ENCODE measurements at places on chromosomes 6 and 20.

GRCh38 chr6:150685860-150686259 lies 86.2 kb downstream of the PLEKHG1 start:
- DNase-seq: peak; percentile 79

DNA sequence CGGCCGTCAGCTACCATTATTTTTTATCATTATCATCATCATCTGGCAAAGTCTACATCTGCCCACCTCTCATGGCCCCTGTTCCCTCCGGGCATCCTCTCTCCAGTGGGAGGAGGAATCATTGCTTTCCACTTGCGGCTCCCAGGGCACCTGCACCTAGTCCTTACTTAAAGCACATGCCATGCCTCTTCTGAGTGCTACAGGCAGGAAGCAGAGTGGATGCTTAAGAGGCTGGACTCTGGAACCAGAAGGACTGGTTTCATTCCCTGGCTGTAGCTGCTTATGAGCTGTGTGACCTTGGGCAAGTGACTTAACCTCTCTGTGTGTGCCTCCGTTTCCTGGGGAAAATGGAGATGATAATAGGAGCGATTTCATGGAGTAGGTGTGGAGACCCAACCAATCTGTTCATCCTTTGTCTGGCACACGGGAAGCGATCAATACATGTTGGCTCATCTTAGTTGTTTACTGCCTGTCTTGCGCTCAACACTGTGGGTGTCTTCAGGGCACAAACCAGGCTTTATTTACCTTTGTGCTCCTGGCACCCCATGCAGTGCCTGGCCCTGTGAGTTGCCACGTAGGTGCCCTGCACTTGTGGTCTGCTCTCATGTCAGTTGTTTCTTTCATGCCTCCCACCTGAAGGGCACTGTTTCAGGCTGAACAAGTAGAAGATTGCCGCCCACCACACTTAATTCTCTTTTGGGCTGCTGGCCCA lies 317.0 kb upstream of the SULF2 start:
- DNase-seq: no peak

GRCh38 chr6:101716810-101717209 lies 323.3 kb downstream of the GRIK2 start:
- DNase-seq: no peak

- DNase-seq: no peak
Observed at GRCh38 chr6:46989398-46989797, 52.7 kb downstream of the ADGRF1 start.

GRCh38 chr20:14729390-14729789 lies 392.0 kb upstream of the FLRT3 start:
- peak; percentile 76 for DNase-seq

DNA sequence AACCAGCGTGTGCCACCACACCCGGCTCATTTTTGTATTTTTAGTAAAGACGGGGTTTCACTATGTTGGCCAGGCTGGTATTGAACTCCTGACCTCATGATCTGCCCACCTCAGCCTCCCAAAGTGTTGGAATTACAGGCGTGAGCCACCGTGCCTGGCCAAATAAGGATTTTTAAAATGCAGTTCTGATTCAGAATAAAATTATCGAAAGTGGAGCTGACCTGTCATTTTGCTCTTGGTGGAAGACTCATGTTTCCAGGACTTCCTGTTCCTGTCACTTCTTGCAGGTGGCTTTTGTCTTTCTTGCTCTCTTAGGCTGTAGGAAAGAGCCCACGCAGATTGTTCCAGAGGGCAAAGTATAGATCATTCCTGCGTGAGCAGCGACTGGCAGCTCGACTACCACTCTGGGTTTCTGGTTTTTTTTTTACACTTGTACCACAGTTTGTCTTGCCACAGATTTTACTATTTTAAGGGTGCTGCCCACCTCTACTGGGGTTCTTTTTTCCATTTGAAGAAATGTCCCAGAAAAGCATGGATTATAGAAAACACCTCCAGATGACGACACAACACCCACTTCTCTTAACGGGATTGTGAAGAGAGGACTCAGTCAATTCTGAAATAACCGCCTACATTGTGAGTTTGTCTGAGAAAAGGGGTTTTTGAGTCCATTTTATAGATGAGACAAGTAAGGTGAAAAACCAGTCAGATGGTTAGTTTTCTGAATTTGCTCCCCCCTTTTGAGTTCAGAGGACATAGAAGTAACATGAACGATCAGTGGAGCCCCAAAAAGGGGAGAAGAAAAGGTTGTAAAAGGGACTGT lies 7.5 kb downstream of the JARID2 start:
- no peak for DNase-seq

DNA sequence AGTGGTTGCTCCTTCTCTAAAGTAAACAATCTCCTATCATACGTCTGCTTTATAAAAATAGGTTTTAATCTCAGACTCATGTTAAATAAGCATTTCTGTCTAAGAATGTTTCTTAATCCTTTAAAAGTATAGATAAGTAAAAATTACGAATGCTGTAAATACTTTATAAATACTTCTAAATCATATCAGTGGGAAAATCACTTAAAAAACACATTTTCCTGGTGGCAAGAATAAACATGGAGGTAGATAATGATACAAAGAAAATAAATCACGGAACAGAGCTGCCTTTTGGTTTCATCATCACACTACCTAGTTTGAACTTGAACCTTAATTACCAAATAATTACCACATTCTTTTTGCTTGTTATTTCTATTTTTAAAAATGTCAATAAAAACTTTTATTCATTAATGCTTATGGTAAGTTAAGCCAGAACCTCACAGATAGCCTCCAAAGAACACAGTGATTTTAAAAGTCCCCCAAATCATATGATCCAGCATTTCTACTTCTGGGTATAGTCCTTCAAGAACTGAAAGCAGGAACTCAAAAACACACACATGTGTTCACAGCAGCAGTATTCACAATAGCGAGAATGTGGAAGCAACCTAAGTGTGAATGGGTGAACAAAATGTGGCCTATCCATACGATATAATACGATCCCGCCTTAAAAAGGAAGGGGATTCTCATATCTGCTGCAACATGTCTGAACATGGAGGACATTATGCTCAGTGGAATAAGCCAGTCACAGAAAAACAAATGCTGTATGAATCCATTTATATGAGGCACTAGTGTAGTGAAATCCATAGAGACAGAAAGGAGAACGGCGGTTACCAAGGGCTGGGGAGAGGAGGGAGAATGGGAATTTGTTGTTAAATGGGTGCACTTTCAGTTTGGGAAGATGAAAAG lies 72.4 kb downstream of the SLC22A23 start:
- no peak for DNase-seq

- no peak for DNase-seq
Observed at GRCh38 chr6:136500414-136500813, 49.8 kb downstream of the MAP7 start.

- DNase-seq: no peak
Observed at GRCh38 chr6:160031442-160031841, 62.6 kb downstream of the IGF2R start.

GRCh38 chr20:45974896-45975565 lies 3.0 kb upstream of the ZNF335 start:
- DNase-seq: no peak

DNA sequence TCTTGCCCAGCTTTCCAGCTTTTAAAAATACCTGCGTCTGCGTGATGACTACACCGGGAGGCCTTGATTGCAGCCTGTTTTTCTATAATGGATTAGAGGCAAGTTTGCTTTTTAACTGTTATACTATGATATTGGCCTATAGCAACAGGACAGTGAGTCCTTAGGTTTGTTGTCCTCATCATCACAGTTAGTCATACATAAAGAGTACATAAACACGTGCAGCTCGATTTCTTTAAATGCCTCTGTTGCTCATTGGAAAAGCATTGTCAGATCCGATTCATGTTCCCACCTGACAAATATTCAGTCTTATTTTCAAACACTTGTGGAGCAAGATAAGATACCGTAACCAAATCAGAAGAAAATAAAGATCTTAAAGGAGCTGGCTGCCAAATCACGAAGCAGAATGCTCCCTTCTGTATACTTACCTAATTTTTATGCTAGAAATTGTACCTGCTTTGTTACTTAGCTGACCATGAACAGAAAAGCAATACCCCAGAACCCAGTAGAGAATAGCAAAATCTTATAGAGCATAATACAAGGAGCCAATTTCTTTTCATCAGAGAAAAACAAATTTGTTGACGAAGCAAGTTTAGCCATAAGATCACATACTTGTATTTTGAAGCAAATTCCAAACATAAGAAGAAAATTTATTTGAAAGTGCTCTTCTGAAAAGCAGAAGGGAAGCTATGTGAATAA lies 100.4 kb downstream of the TMEM200A start:
- DNase-seq: no peak

DNA sequence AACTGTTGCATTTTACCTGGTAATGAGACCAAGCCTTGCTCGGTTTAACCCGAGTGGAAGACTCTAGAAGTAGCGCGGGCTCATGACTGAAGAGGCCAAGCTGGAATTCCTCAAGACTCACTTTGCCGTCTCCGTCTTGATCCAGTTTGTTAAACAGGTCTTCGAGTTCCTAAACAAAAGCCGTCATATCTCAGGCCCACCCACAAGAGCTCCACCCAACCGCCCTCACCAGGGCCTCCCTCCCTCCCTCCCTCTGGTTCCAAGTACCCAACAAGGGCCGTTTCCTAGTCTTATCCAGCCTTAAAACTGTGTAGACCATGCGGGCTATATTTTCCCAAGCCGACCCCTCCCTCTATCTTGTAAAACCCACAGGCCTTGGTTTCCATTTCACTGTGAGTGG lies 81.4 kb downstream of the NINL start:
- no peak for DNase-seq

- peak; percentile 68 for DNase-seq
Observed at GRCh38 chr20:32155017-32155981, 45.8 kb downstream of the TM9SF4 start.

DNA sequence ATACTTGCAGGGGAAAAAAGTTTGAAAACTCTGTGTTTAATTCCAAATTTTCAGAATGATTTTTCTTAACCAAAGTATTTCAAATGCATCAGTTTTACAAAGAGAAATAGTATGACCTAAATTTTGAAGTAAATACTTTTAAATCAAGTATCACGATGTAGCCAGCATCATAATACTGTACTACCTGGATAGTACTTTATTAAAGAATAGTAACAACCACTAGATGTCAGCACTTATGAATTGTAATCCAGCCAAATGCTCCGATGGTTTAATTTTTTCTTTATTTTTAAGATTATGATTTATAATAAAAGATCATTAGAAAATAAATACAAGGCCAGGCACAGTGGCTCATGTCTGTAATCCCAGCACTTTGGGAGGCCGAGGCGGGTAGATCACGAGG lies 37.2 kb upstream of the HACE1 start:
- peak; percentile 12 for DNase-seq

GRCh38 chr6:147382945-147383554 lies 125.4 kb upstream of the SAMD5 start:
- DNase-seq: peak; percentile 44

GRCh38 chr20:62838128-62838891 lies 21.5 kb downstream of the COL9A3 start:
- DNase-seq: peak; percentile 75

GRCh38 chr20:35564905-35565304 lies 23.0 kb downstream of the ERGIC3 start:
- no peak for DNase-seq

DNA sequence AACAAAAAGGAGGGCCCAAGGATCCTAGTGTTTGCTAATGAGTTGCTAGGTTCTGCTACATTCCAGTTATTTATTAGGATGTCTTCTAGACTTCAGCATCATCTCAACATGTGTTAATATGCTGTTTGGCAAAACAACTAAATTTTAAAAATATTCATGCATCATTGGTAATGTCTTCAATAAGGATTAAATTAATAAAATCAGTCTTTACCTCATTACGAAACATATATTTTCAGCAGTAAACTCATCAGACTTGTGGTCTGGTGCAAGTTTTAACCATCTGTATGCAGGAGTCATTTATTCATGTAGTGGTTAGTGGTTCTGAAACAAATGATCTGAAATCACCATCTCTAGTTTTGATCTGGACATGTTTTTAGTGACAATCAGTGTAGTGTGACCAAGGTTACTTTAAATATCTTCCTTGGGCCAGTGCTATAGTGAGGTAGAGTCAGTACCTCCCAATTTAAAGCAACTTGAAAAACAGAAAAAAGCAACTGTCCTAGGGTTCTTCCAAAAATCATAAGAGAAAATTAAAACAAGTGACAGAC lies 85.0 kb upstream of the KCNK16 start:
- no peak for DNase-seq

DNA sequence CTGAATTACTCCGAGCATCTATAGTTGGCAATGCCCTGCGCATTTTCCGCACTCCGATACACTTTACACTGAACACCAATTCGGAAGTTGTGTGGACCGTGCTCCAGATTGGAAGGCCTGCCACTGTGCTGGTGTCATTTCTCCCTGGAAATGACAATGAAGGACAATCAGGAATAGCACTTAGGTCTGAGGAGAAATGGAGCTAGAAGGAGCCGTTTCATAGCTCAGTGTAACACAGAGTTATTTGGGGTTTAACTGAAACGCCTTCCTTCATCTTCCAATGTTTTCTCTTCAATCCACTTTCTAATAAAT lies 501 bp upstream of the PLA2G7 start:
- DNase-seq: no peak

DNA sequence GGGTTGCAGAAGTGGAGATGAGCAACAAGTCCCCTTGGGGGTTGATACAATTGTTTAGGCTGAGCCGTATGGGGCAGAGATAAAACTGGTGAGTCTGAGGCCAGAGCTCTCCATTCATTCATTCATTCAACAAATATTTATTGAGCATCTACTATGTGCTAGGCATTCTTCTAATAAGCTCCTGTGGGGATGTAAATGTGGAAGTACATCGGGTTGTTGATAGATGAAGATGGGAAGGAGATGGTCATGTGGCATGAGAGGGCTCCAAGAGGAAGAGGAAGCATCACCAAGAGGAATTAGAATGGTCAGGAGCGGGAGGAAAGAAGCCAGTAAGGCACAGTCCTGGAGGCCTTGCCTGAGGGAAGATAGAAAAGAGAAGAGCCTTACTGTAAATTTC lies 98.7 kb upstream of the MLN start:
- no peak for DNase-seq

DNA sequence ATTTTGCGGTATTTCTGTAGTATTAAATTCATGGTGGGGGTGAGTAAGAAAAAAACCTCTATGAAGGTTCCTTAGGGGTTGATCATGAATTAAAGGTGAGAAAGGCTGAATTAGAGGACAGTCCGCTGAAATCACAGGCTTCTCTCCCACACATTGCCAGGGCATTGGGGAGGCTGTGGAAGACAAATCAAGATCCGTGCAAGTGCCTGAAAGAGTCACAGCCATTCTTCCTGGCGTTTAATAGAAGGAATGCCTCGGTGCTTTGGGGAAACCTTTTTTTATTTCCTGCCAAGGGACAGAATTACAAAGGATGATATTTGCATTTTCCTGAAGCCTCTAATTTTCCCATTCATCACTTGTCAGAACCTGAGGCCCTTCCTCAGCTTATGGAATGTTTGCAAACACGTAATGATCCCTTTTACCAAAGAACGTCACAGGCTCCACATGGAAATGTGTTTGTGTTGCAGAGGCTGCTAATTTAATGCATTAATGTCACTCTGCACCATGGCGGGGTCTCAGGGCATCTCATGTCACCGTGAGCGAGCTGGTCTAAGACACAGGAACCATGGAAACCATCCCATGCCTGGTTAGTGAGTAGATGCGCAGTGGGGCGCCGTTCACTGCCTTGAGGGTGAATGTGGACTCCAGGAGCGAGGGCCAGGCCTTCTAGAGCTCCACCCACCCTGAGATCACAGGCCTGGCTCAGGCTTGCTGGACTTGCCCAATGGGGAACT lies 185.9 kb upstream of the SULF2 start:
- no peak for DNase-seq
